Epithelial cell of alveolus of lung (primary cell): ENCODE measurements at places on chromosomes 12 and 14. TPM values are rescaled to one million over a fixed set of nuclear protein-coding genes. Genes with fewer than 3 reads are reported as not detected.

Gene SLC6A12
- not detected in 2 replicates for total RNA-seq

Gene LHX5
- total RNA-seq = not detected in 2 replicates

Gene GDF3
- total RNA-seq = not detected in 2 replicates

Gene LRFN5
- total RNA-seq = 4.9 and 14.7 TPM in 2 replicates

Gene AMN
- 0.08 TPM in 1 of 2 replicates, not detected in the other for total RNA-seq

Gene AICDA
- not detected in 2 replicates for total RNA-seq

Gene RD3L
- not detected in 2 replicates for total RNA-seq

Gene NTF3
- 0.08 and 0.13 TPM in 2 replicates for total RNA-seq

Gene MYO1H
- not detected in 2 replicates for total RNA-seq
